ENCODE measurements at places on chromosomes 4 and X.

DNA sequence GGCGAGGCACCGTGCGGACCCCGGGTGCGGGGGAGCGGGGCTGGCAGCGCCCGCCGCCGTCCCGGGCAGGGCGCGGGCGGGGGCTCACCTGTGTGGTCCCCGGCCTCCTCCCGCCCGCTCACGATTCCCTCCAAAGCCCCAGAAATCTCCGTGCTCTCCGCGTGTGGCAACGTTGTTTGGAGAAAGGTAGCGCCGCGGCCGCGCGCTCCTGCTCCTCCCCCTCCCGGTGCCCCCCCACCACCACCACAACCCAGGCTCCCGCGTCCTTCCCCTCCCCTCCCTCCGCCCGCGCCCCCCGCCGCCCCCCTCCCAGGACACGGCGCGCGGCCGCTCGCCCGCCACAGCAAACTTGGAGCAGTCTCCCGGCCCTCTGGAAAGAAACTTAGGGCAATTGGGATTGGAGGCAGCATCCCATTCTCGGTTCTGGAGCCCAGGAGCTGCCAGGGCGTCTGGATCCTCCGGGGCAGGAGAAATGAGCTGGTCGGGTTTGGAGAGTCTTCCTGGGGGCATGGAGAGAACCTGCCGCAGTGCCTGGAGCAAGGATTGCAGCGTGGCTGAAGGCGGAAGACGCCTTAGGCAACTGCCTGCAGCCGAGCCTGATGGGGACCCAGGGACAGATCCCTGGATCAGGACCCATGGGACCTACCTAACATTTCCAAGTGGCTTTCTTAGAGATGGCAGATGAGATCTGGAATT lies 855 bp downstream of the KLF3 start:
- no peak for DNase-seq

- DNase-seq = no peak
Observed at GRCh38 chr4:111537871-111538270, 607.4 kb upstream of the FAM241A start.

DNA sequence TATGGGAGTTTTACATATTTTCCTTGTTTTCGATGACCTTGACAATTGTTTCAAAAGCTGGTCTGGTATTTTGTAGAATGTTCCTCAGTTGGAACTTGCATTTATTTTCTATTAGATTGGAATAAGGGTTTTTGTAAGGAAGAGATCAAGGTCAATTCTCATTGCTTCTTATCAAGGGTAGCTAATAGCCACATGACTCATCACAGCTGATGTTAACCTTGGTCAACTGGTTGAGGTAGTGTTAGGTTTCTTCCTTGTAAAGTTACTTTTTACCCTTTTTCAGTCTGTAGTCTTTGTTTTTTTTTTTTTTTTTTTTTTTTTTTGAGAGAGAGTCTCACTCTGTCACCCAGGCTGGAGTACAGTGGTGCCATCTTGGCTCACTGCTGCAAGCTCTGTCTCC lies 257.2 kb downstream of the SNCA start:
- DNase-seq = no peak

DNA sequence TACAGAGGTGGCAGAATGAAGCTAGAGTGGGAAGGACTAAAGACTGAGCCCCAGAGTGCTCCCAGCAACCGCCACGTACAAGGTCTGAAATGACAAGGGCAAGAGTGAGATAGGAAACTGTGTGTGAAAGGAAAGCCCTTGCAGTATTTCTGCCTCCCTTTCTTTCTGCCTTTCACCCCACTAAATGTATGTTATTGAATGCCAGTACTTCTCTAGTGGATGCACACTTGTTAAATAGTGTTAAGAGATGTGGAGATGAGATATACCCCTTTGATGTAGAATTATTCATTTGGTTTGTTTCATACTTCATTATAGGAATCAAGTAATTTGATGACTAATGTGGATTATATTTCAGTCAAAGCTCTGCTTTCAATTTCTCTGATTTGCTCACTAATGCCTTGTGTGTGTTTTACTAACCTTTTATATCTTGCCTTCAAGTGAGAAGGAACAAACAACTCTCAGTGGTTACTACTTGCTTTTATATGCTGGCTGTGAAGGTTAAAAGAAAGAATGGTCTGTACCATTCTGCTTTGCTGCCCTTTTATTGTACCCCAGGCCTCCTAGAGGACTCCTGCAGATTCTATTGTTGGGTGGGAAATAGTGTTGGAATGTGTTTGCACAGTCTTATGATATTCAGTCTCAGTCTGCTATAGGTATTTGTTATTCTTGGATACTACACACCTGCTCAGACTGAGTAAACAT lies 8.0 kb upstream of the ANXA3 start:
- DNase-seq = no peak

DNA sequence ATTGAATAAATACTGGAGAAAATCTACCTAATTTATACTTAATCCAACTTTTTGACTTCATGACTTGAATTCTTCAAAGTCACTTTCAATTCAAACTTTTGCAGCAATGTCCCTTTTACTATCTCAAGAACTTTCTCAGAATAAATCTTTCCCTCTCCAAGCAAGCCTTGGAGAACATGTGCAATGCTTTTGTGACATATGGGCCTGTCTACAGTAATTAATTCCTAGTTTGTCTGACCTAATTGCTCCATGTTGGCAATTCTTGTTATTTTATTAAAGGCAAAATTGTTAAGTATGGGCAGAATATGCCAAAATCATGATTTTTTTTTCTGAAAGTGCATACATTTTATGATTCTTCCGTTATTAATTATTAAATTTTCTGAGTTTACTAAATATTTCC lies 1115.3 kb downstream of the PDHA2 start:
- DNase-seq = no peak

GRCh38 chr4:78250500-78250899 lies 193.4 kb downstream of the FRAS1 start:
- no peak for DNase-seq

Measured in activated T-helper 1 cell treated with anti-CD3 and anti-CD28 coated beads, Interleukin-2, amount 50 U/mL, for 16 hours (primary cell).